Amniotic stem cell (primary cell): ENCODE measurements at places on chromosomes 6 and 20.

- no peak for DNase-seq
Observed at GRCh38 chr6:2433711-2434110, 188.3 kb upstream of the GMDS start.

DNA sequence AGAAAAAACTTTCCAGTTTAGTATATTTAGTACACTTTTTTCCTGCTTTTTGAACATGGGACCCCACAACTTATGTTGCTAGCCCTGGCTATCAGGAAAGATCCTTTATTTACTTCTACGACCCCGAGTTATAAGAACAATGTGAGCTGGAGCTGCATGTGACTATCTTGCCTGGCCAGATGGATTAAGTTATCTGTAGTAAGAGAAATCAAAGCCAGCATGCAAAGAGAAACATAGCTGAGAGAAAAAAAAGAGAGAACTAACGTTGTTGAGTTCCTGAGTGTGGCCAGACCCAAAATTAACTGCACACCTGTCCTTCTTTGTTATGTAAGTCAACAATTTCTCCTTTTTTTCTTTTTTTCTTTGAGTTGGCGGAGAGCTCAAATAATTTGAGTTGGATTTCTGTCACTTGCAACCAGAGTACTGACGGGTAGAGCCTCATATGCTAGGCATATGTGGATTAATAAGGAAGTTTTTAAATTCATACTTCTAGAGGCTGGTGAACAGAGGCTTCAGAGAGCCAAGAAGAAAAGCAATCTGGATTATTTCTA, 219.5 kb downstream of the HACE1 start:
- no peak for DNase-seq

- no peak for DNase-seq
Observed at GRCh38 chr6:52143551-52143950, 42.6 kb upstream of the IL17A start.

- DNase-seq, result no peak
Observed at GRCh38 chr6:132465530-132466485, 47.1 kb downstream of the STX7 start.

DNA sequence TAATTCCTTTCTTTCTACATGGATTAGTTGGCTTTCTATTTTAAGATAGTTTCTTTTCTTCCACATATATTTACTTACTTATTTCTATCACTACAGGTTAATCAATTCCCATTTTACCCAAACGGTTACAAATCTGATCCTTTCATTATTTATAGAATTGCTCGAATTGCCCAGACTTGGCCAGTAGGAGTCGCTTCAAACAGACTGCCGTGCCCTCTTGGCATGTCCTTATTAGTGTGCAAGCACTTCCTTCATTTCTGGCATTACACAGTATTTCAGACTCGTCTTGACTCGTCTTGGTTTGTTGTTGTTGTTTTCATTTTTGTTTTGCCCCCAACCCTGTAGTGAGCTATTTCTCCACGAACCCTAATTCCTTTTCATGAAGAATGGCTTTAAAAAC, 74.6 kb downstream of the SAMD3 start:
- DNase-seq, result no peak

DNA sequence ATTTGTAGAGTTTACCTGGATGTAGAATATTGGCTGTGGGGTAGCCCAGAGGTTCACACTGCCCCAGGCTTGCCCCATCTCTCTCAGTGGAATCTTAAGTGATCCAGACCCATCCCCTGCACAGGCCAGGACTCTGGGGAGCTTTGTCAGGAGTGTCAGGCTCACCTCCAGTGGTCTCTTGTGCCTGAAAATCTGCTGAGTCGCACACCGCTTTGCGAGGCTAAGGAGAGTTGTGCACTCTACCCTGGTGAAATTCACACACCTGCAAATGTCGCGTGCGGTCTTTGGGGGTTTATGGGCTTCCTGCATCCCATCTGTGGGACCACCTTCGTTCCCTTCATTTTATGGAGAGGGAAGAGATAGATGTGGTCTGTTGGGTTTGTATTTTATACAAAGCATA, 63.6 kb upstream of the KIF25 start:
- DNase-seq, result no peak

DNA sequence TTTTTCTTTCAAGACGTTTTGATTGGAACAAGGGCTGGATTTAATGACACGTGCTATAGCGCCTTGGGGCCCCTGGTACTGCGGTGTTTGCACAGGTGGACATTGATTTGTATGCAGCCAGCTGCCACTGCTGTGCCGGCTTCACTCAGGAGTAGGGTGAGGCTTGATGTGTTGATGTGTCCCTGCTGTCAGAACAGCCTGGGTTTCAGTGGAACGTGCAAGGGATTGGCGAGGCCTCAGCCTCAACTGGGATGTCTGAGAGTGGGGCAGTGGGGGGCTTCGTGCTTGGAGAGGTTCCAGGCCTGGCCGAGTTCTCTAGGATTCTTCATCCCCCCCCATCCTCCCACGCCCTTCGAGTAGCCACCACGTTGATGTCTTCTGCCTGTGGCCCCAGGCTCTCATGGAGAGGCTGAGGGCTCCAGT, 23.0 kb downstream of the PYGB start:
- no peak for DNase-seq

DNA sequence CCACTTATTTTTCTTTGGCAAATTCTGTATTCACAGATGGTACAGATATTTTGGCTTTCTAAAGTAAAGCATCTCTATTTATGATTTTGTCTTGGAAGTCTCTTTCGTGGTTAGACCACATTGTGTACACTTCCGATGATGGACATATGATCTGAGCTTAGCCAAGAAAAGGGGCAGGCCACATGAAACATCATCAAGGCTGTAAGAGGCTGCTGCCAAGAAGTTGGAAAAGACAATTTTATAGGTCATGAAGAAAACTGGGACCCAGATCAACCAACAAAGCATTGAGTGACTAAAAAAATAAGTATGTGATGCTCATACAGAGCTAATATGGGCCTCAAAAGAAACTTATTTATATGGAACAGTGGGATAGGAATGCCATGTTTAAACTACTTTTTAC, 266.4 kb downstream of the HAO1 start:
- DNase-seq, result no peak

GRCh38 chr20:50913690-50914375, 17.4 kb downstream of the ADNP start:
- peak; percentile 43 for DNase-seq

- no peak for DNase-seq
Observed at GRCh38 chr6:35178932-35179832, 34.6 kb upstream of the SCUBE3 start.

- no peak for DNase-seq
Observed at GRCh38 chr20:4808872-4809271, 87.2 kb downstream of the PRND start.

- no peak for DNase-seq
Observed at GRCh38 chr6:12147557-12148316, 135.6 kb downstream of the HIVEP1 start.

- no peak for DNase-seq
Observed at GRCh38 chr6:36128073-36128472, 2.2 kb upstream of the MAPK13 start.

- no peak for DNase-seq
Observed at GRCh38 chr20:62719250-62719935, 10.8 kb downstream of the NTSR1 start.

DNA sequence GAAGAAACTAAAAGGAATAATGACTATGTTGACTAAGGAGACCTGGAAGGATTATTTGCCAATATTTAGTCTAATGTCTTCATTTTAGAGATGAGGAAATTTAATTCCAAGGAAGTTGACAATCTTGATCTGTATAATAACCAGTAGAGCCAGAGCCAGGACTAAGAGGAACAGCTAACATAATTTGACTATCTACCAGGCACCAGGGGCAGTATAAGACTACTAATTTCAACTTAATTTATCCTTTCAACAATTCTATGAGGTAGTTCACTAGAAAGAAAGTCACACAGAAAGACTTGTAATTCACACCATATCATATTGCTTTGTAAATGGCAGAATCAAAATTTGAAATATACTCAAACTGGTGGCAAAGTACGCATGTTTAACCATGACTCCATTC, 273.0 kb upstream of the STXBP5 start:
- DNase-seq, result no peak

DNA sequence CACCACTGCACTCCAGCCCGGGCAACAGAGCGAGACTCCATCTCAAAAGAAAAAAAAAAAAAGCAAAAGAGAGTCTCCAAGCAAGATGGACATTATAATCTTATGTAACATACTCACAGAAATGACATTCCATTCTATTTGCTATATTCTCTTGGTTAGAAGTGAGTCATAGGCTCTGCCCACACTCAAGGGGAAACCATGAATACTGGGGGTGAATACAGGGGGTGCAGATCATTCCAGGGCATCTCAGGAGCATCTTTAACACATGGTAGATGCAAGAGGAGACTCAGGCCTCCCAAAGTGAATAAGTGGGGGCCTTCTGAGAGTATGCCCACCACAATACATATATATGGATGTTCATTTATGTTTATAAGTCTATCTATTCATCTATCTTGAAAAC, 18.3 kb upstream of the RANBP9 start:
- DNase-seq, result no peak

DNA sequence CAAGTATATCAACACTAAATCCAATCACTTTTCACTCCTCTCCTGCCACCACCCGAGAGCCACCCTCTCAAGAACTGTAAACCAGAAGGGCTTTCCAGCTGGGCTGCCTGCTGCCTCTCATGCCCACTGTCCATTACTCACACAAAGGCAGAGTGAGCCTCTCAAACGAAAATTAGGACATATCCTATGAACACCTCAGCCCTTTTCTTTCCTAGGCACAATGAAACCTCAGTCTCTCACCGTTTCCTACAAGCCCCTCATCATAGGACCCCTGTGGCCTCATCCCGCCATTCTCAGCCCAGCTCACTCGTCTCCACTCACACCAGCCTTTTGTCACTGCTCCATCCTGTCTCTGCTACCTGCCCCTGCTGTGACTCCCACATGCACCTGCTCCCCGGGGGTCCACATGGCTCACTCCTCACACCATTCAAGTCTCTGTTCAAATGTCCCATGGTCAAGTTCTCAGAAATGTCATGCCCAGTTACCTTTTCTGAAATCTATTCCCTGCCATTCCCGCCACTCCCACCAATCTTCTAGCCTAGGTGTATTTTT, 7.4 kb downstream of the HLA-F start:
- no peak for DNase-seq

- DNase-seq, result peak; percentile 74
Observed at GRCh38 chr6:149862922-149863697, 1.0 kb downstream of the LRP11 start.

GRCh38 chr20:61886721-61887595, 178.7 kb downstream of the TAF4 start:
- DNase-seq, result no peak

- no peak for DNase-seq
Observed at GRCh38 chr6:149140137-149140909, 177.2 kb upstream of the TAB2 start.

DNA sequence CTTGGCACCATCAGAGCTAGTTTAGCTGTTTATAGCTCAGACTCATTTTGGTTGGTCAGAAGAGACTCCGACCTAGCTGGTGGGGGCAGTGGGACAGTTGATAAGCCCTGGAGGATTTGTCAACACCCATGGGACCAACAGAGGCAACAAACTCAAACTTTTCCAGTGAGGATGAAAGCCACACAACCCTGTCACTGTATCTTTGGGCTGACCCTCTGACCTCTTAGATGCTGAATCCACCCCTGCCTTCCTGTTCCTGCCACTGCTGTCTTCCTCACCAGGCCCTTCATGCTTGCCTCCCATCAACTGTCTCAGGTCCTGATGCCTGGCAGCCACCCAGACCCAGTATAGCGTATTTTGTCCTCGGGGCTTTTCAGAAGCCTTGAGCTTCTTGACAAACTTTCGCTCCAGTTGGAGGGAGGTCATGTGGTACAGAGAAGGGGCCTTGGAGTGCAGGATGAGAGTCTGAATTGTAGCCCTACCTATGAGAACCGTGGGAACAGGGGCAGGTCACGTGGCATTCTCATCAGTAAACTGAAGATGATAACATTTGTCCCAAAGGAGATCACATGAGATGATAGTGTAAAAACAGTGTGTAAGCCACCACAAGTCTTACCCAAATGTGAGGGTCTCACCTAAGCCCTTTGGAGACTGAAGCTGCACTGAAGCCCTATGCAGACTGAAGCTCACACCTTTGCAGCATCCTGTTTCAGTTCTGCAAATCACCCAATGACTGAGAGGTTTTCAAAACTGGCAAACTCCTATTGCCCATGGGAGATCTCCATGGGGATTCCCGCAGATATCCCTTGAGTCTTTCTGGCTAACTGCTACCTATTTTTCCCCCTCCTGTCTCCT, 72.0 kb upstream of the F13A1 start:
- DNase-seq, result no peak

DNA sequence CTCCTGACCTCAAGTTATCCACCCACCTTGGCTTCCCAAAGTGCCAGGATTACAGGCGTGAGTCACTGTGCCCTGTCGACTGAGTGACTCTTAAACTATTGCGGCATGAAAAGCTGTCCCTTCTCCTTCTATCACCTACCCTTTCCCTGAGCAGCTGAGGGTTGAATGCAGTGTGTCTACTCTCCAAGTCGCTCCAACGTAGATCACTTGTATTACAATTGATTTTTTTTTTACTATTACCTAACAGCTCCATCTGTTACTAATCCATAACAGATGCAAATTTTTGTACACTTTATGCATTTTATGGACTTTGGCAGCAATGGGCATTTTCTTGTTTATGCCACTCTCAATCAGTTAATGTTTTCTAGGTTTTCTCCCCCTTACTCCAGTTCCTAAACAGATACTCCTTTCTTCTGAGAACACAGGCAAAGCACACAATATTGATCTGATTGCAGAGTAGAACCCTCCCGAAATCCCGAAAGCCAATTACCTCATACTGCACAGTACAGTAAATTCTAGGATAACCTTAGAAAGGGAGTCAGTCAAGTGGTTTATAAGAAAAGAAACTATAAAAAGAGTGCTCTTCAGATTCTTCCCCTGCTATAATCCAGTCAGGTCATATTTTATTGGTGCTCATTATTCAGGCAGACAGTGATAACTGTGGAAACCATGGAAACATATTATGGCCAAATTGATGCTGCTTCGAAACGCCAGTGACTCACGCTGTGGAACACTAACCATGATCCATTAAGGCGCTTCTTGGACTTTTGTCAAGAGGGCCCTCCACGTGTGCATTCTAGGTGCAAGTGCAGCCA, 273.0 kb downstream of the ADGB start:
- DNase-seq, result no peak

DNA sequence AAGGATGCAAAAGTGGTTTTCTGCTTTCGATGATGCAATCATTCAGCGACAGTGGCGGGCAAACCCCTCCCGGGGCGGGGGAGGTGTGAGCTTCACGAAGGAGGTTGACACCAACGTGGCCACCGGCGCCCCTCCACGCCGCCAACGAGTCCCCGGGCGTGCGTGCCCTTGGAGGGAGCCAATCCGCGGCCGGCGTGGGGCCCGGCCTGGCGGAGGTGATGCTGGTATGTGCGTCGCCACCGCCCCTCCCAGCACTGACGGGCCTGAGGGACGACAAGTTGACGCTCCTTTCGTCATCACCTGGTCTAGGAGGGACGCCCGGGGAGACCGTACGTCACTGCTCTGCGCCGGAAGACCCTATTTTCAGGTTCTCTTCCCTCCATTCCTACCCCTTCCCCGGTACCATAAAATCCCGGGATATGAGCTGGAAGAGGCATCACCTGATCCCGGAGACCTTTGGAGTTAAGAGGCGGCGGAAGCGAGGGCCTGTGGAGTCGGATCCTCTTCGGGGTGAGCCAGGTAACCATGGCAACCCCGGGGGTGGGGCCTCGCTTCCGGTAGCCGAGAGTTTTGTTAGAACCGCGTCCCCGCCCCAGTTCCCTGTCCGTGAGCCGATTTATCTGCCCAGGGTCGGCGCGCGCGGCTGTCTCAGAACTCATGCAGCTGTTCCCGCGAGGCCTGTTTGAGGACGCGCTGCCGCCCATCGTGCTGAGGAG, at the start of gene DXO:
Gene DXO (minus strand): TSS at position 146 of the 716 bp plus-strand sequence. CDS start 463 bp downstream, outside the sequence.
- peak; percentile 99 for DNase-seq
